Inflammatory macrophage (primary cell): ENCODE measurements at places on chromosomes 4 and X.

DNA sequence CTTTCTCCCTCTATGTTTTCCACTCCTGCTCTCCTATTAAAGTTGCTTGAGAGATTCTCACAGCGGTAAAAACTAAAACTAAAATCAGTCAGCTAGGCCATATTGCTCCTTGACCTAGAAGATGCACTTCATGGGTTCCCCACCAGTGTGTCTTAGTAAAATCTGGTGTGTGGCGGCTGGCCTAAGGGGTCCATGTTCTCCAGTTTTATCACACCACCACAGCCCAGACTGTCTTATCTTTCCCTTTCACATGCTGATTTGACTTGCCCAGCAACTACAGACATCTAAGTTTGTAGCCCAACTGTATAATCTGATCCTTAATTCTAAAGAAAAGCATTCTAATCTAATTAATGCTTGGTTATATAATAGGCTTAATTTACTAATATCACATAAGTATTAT is 68.0 kb downstream of the ATP8A1 start:
- DNase-seq: no peak

DNA sequence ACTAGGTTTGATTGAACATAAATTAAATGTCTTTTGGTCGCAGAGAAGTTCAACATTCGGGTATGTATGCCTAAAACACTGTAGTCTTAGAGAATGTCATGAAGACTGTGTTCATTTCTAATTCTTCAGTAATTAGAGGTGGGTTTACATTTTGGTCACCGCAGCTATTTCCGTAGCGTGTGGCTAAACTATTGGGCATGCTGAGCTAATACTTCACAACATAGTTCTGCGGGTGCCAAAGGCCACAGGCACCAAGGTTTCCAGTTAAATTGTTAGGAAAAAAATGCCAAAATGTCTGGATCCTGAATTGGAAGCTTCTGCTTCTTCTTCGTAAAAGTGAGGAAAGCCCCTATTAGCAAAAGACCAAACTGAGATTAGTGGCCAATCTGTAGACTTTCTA is 25.1 kb downstream of the SMIM31 start:
- DNase-seq: no peak

DNA sequence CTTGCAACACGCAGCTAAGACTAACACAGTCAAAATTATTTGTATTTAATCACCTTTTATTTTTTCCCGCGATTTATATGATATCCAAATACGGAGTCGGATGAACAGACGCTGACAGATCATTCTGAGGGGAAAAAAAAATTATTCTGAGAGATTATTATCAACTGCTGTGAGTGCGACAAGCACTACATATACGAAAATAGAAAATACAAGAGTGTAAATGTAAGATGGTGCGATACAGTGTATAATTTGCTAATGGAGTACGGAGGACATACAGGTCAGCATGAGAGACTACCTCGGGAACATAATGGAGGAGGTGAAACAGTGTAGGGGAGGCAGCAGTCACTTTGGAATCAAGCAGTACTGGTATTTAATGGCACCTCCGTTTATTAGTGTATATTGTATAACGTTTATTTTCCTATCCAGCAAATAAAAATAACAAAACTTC is 2.8 kb upstream of the LIN54 start:
- DNase-seq: no peak

- no peak for DNase-seq
Observed at GRCh38 chrX:110374559-110374958, 15.9 kb downstream of the RTL9 start.

GRCh38 chr4:24137671-24138601 is 248.1 kb upstream of the PPARGC1A start:
- DNase-seq: no peak

GRCh38 chrX:45527834-45528233 is 327.2 kb upstream of the DIPK2B start:
- no peak for DNase-seq

DNA sequence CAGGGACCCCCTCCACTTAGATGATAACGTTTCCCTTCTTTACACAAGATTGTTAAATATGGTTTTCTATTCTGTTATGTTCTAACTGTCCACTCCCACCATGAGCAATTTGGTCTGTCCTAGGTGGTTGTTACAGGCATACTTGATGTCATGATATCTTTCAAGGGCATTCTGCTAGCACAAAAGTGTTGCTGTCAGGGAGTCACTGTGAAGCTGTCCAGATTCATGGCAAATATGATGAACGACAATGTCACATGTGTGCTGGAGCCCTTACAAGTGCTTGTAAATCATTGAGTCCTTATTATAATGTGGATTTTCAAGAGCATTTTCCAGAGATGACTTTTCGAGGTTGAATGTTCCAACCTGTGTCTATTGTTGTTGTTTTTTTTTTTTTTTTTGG is 1250.7 kb upstream of the PRKX start:
- DNase-seq: no peak

GRCh38 chr4:88522702-88523324 is 763 bp downstream of the PYURF start:
- DNase-seq: peak; percentile 57
